ENCODE measurements at places on chromosomes 1 and 21.

DNA sequence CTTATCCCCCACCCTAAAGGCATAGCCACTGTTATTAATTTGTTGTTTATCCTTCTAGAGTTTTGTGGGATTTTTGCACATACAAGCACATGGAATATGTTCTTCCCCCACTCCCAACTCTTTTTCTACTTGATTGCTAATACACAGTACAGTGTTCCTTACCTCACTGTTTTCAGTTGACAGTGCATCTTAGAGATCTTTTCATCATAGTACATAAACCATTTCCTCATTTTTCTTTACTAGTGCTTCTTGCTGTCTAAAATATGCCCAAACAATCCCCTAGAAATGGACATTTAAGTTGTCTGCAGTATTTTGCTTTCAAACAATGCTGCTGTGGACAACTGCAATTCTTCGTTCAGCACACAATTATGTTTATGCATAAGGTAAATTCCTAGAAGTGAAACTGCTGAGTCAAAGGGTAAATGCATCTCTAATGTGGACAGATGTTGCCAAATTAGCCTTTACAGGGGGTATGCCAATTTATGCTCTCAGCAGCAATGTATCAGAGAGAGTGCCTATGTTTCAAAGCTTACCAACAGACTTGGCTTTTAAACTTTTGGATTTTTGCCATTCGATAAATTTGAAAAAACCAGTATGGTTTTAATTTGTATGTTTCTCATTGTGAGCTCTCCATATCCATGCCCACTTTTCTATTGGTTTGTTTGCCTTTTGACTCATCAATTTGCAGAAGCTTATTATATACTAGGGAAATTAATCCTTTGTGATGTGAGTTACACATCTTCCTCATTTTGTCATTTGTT lies 132.6 kb downstream of the MRPS6 start:
- no peak for DNase-seq

DNA sequence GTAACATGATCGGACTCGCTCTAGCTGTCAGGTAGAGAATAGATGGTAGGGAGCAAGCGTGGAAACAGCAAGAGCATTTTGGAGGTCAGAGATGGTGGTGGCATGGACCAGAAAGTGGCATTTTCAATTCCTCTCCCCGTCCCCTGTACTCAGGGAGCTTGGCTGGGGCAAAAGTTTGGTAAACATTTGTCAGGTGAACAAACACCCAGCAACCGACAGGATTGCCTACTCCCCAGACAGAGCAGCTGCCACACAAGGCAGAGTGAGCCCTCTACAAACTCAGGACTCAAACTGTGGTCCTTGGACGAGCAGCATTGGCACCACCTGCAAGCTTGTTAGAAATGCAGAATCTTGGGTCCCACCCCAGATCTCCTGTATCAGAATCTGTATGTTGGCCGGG lies 14.3 kb downstream of the PTAFR start:
- no peak for DNase-seq

DNA sequence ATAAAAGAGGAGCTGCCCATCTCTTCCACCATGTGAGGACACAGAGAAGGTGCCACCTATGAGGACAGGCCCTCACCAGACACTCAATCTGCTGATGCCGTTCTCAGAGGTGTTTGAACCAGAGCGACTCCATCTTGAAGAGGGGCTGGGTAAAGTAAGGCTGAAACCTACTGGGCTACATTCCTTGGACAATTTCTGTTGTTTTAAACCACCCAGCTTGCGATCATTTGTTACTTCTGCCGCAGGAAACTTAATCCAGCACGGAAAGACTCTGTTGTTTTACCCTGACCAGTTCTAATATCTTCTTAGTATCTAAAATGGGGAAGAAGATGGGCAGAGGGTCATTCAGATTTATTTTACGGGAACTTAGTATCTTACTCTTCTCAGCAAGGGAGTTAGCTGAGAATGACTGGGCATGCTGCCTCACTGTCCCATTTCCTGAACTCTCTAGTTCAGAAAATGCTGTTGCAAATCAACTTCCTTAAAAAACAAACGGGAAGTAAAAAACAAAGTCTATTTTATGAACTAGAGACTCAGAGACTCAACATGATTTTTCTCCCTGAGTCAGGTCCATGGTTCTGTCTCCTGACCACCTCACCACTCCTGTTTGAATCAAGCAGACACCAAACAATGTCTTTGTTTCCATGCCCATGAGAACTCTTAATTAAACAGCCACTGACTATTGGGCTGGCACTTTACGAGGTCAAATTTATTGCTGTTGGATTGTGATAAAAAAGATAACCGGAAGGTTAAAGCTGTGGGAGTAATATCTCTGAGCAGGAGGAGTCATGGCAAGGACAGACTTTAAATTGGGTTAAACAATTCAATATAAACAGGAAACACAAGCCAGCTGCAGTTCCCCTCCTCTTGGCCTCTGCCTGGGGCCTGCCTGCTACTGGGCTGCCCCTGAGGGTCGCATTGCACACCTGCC lies 23.8 kb upstream of the IFNAR1 start:
- DNase-seq: no peak

GRCh38 chr1:216626394-216627067 lies 96.7 kb downstream of the ESRRG start:
- no peak for DNase-seq

- DNase-seq: no peak
Observed at GRCh38 chr21:20662514-20662913, 335.7 kb upstream of the NCAM2 start.

DNA sequence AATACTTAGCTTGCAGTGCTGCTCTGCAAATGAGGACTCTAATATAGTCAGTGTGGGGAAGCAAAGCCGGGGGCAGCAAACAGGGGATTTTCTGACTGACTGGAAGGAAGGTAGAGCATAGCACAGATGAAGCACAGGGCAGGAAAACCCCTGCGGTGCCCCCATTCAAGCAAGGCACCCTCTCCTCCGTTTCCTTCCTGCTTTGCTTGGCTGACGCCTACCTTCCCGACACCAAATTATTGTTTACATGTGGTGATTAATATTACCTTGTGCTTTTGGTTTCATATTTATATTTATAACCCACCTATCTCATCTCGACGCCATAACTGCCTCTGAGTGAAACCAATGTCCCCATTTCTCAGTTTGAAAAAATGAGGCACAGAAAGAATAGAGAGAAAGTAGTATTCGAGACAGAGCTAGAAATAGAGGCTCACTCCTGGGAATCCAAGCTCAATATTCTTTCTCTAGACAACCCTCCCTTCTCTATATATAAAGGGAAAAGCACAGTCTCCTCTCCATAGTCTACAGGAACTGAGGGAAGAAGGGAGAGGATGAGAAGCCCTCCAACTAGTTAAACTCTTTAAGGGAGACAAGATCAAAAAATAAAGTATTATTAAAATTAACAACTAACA lies 41.3 kb downstream of the PIK3C2B start:
- DNase-seq: peak; percentile 75

GRCh38 chr1:9069326-9070100 lies at the start of gene SLC2A5:
SLC2A5 (minus strand) TSS chr1:9069635; CDS start chr1:9069536, 99 bp downstream.
- DNase-seq: no peak

- DNase-seq: no peak
Observed at GRCh38 chr1:80008934-80009333, 1002.4 kb upstream of the ADGRL4 start.

- DNase-seq: no peak
Observed at GRCh38 chr1:55735106-55735505, 519.9 kb upstream of the USP24 start.

GRCh38 chr1:55368698-55369097 lies 153.5 kb upstream of the USP24 start:
- no peak for DNase-seq

DNA sequence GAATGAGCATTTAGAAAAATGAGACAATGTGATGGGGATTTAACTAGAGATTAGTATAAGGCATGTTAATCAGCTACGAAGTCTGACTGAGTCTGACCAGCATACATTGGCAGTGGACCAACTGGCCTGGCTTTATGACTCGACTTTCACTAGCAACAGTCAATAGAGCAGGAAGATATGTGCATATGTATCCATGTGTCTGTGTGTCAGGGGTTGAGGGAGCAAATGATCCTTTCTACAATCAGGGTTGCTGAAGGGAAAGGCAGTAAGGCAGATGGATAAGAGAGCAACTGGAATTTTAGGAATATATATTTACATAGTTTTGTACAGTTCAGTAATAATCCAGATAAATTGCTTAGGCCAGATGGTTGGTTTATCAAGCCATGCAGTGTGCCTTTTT lies 645.6 kb downstream of the PLA2G4A start:
- DNase-seq: no peak
